ENCODE measurements at places on chromosomes 5 and 9.

- no peak for DNase-seq
These were observed 23.9 kb downstream of the SPARC start for GRCh38 chr5:151662805-151663204.

DNA sequence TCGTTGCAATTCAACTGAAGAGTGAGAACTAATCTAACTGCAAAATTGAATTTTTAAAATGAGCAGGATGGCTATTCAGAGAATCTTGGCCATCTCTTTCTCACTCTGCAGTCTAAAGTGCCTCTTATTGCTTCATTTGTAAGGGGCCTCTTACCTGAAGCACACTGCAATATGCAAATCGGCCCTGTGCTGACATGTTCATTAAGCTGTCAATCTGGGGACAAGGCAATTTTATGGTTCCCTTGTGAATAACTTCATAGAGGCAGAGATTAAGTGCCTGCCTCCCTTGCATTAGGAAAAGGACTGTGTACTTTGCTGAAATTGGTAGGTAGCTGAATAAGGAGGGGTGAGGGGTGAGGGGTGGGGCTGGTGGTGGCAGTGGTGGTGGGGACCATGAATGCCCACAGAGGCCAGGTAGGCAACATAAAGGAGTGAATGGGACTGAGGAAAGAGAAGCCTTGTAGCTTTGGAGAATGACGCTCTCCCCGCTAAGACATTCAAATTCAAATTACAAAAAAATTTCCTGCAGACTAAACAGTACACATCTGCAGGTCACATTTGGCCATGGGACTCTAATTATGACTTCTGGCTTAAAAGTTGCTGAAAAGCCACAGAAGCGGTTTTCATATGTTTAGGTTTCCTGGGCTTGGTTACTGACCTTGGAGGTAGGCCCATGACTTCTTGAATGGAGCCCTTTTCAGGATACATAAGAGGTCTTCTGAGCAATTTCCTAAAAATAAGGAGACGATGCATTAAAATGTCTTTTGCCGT lies 25.0 kb downstream of the TNFSF8 start:
- DNase-seq: no peak

- DNase-seq: no peak
These were observed 7.5 kb downstream of the GABRB2 start for GRCh38 chr5:161539016-161539415.

GRCh38 chr9:116992865-116993264 lies 305.8 kb downstream of the TRIM32 start:
- DNase-seq: no peak

- no peak for DNase-seq
These were observed 167.6 kb upstream of the TMEM161B start for GRCh38 chr5:88436290-88436689.

GRCh38 chr9:112198646-112199045 lies 23.5 kb upstream of the SUSD1 start:
- DNase-seq: no peak

- no peak for DNase-seq
These were observed 69.2 kb downstream of the SYK start for GRCh38 chr9:90870621-90871326.

GRCh38 chr5:111463311-111463710 lies 49.0 kb downstream of the STARD4 start:
- no peak for DNase-seq

DNA sequence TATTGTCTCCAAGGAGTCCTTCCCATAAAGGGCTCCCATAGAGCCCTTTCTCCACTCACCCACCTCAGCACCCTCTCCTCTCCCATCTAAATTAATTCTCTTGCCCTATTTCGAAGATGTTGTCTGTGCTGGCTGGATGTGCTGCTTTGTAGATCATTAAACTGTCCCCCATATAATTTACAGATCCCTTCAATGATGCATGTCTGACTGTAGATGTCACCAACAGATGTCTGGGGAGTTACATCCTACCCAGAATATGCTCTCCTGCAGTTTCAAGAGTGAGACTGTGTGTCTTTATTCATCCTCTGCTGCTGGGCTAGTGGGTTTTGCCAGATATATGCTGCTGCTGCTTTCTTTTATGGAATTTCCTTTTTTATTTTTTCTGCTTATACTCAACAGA lies 351.2 kb downstream of the MLLT3 start:
- no peak for DNase-seq

GRCh38 chr9:97078362-97078761 lies 39.4 kb upstream of the CTSV start:
- DNase-seq: no peak

GRCh38 chr9:129990269-129991010 lies 52.5 kb downstream of the FNBP1 start:
- DNase-seq: no peak

- no peak for DNase-seq
These were observed 177.2 kb downstream of the OSTF1 start for GRCh38 chr9:75265525-75265972.

DNA sequence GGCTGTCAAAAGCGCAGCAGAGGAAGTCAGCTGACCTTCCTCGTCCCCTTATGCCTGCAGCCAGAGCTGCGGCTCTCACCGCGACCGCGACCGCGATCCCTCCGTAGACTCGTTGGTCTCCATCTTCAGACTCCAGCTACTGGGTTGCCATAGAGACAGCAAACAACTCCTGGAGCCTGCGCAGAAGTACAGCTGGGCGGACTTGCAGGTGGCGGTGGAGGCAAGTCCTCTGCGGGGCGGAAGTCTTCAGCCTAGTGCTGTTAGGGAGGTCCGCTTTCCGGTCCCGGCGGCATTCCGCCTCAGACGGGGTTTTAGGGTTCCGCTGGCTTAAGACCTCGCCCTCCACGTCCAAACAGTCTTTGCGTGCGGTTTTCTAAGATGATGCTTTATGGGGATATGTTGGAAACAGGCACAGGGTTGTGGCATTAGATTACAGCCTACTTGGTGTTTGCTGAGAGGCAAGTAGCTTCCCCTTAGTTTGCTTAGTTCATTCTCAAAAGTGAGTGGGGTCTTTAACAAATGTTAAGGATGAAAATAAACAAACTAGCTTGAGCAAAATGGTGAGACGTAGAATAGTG lies at the start of gene SPAG8:
SPAG8 (minus strand) TSS at position 238 of the 578 bp plus-strand sequence; CDS start at position 123, 115 bp downstream.
- DNase-seq: peak; percentile 82

- no peak for DNase-seq
These were observed 563.0 kb downstream of the LRRC70 start for GRCh38 chr5:63141591-63141990.

DNA sequence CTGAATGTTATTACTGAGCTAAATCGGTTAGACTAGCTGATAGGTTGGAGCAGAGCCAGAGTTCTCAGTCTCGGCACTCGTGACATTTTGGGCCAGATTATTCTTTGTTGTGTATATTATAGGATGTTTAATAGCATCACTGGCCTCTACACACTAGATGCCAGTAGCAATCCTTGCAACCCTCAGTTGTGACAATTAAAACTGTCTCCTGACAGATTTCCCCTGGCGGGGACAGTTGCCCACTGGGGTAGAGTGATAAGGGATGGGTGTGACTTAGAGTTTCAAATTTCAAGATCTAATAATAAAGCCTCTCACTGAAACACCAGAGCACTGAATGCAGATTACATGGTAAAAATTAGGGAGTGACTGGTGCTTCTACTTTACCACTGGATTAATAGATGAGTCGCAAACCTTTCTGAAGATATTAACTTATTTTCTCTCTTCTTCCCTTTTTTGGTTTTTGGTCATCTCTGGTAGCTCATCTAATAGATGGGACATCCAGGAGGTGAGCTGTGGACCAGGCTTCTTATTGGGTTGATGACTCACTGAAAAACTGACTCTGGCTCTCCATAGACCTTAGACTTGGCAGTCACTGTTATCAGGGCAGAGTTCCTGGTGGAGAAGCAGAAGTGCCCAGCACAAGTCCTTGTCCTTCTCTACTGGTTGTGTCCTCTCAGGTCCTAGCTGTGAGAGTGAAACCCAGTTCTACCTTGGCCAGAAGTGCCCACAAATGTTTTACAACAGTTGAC lies 150.3 kb downstream of the UNC13B start:
- DNase-seq: no peak

GRCh38 chr5:131536211-131536826 lies 98.7 kb downstream of the RAPGEF6 start:
- DNase-seq: no peak

DNA sequence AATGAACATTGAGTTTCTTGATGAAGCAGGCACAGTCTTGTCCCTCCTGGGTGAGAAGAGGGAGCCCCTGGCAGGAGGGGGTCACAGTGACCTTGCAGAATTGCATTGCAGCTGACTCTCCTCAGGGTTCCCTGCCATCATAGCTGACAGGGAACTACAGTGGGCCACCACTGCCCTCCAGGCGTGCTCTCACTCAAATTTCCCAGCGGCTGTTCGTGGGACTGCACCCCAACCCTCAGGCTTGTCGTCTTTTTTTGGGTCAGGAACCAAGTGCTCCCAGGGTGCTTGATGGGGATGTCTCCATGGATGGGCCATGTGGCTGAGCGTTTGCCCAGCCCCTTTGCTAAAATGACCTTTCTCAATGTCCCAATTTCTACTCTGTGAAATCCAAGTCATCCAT lies 215.8 kb downstream of the MELK start:
- no peak for DNase-seq

DNA sequence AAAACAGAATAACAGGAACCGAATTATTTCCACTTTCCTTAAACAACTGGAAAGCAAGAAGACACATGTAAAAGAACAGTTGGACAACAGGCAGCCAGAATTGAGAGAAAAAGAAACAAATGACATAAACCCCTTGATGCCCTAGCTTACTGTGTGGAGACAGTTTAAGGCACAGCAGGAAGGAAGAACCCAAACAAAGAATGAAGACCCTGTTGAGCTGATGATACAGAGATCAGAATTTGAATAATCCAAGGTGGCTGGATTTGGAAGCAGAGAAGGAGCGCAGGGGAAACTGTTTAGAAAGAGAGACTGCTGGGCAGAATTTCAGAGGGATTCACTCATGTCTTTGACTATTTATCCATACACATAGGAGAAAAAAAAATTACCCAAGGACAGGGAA lies 316.3 kb upstream of the POU5F2 start:
- no peak for DNase-seq

DNA sequence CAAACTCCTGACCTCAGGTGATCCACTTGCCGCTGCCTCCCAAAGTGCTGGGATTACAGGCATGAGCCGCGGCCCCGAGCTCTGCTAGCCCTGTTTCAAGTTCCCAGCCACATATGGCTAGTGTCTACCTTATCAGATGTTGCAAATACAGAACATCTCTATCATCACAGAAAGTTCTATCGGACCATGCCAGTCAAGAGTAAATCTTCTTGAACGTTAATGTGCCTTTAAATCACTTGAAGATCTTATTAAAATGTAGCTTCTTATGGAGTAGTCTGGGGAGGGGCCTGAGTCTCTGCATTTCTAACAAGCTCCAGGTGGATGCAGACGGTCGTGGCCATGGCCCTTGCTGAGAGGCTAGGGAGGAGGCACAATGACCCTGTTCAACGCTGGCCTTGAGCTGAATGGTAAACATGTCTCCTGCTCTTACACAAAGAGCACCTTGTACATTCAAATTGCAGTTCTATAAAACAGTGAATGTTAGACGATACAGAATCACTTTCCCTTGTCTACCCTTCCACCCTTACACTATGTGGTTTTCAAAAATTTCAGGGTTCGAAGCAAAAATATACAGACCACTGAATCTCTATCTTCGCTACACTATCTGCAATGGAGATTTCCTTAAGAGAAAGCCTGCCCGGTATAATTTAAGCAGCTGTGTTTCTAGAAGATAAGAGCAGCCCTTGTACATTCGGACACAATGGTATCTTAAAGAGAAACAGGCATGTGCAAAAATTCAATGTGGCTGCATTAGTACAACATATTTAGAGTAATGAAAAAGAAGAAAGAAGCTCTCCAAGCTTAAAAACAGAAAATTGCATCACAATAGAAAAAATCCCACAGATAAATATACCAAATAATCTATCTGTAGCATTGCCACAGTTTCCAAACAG lies 114.1 kb downstream of the FRMD3 start:
- no peak for DNase-seq

- no peak for DNase-seq
These were observed 12.5 kb upstream of the ZSWIM6 start for GRCh38 chr5:61319388-61320146.

DNA sequence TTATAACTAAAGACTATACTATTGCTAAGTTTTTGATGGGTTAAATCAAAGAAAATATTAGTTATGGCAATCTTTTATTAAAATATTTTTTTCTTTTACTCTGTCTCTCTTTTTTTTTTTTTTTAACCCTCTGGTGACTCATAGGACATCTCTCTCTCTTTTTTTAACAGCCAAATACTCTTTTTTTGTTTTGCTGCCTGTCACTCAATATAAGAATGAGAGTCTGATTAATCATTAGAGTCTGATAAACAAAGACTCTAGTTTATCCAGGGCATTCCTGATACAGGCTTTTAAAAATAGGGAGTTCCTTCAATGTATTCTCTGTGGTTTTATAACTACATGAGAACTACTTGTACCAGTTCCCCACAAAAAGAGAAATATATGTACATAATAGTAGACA lies 77.3 kb downstream of the SLC38A9 start:
- no peak for DNase-seq

- DNase-seq: no peak
These were observed 186.7 kb upstream of the TLX3 start for GRCh38 chr5:171122372-171122771.

DNA sequence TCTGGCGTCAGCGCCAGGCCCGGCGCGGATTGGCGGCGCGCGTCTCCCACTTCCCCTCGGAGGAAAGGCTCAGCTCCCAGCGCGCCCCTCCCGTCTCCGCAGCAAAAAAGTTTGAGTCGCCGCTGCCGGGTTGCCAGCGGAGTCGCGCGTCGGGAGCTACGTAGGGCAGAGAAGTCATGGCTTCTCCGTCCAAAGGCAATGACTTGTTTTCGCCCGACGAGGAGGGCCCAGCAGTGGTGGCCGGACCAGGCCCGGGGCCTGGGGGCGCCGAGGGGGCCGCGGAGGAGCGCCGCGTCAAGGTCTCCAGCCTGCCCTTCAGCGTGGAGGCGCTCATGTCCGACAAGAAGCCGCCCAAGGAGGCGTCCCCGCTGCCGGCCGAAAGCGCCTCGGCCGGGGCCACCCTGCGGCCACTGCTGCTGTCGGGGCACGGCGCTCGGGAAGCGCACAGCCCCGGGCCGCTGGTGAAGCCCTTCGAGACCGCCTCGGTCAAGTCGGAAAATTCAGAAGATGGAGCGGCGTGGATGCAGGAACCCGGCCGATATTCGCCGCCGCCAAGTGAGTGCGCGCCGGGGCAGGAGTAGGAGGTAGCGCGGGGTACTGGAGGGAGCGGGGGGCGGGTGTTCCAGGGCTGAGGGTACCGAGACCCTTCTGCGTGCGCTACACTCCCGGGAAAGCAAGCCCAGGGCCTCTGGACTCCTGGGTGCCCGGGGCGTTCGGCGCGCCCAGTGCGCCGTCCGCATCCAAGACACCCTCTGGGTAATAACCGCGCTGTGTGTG lies at the start of gene MSX2:
MSX2 (plus strand) TSS at position 99 of the 777 bp plus-strand sequence; CDS start at position 177, 78 bp downstream.
- DNase-seq: no peak

All from esophagus squamous epithelium (tissue), 5 donors.